NCI-H187 treated with DMSO at 0.1 percent for 48 hours (cell line): ENCODE measurements at places on chromosomes 3 and 15.

DNA sequence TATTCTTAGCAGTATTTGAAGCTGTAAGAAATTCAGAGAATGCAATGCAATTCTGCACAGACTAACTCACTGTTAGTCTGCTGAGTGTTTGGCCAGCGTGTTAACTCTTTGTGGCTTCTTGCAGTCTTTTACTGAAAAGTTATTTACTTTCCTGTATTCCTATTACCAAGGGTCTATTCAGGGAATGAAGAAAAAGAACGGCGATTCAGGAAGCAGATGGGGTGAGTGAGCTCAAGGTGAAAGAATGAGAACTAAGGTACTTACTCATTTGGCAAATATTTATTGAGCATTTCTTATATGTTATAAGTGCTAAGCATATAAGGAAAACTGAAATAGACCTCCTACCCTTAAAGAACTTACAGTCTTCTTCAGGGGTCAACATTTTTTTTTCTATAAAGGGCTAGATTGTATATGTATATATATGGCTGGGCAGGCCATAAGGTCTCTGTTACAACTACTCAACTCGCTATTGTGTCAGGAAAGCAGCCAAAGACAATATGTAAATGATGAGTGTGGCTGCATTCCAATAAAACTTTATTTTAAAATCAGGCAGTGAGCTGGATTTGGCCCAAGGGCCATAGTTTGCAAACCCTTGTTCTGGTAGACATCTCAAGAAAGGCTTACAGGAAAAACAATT lies 271.9 kb upstream of the GADL1 start:
- no peak for DNase-seq

DNA sequence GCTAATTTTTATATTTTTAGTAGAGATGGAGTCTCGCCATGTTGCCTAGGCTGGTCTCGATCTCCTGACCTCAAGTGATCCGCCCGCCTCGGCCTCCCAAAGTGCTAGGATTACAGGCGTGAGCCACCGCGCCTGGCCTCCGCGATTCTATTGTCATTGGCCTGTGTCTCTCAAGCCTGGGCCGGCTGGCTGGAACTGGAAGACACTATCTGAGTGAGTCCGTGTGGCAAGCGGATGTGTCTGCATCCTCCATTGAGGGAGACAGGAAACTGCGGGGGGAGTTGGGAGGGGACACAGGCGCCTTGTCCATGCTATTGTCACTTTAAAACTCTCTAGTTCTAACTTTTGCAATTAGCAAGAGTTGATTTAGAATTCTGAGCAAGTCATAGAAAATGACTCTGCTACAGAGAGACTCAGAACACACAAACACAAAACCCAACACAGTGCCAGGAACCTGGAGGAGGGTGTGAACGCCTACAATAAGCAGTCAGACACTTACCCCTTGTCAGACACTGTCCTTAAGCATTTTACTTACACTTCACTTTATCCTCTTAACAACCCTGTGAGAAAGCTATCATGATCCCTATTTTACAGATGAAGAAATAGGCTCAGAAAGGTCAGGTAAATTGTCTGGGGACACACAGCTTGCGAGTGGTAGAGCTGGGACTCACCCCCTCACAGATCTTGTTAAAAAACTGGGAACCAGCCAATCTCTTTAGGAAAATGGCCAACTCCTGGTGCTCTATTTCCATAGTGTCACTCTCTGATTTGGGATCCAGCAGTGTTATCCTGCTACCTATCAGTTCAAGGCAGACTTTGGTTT lies 38.7 kb downstream of the ANP32A start:
- no peak for DNase-seq

DNA sequence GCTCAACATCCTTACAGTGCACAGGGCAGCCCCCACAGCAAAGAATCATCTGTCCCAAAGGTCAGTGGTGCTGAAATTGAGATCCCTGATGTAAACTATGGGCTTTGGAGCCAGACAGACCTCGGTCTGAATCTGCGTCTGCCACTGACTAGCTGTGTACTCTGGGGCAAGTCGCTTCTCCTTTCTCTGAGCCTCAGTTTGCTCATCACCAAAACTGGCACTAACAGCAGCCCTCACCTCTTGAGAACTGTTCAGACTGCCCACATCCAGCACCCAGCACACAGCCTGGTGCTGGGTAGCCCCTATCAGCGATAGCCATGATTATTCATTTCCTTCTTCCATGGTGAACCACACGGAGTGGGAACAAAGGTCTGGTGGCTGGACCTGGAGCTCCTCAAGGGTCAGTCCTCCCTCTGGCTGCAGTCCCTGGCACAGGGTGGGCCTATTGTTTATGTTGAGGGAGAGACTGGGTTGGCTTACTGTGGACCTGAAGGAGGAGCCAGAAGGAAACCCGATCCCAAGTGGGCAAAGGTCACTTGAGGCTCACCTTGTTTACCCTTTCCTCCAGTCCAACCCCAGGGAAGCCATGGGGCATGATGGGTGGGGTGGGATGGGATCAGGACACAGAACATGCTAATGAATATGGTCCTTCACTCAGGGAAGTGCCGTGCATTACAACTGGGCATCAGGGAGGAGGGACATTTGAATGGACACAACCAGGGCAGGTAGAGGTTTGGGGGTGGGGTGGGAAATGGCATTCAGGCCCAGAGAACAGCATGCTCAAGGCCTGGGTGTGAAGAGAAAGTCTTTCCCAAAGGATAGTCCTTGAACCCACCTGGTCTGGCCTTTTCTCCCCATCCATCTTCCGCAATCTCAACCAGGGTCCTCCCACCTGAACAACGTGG lies 1.6 kb upstream of the PRKCD start:
- DNase-seq, result no peak

DNA sequence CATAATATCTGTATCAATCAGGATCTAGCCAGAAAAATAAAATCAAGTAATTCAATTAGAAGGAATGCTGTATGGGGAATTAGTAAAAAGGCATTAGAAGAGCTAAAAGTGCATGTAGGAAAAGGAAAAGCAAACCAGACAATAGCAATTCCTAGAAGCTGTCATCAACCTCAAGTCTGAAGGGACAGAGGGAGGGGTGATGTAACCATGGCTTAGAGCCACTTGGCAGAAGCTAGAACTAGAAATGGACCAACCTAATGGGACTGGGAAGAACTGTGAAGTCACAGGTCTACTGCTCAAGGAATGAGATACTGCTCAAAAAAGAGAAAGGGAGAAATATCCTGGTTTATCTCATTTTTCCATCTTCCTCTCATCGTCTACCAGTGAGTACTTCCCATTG lies 590.7 kb upstream of the SGO1 start:
- no peak for DNase-seq

DNA sequence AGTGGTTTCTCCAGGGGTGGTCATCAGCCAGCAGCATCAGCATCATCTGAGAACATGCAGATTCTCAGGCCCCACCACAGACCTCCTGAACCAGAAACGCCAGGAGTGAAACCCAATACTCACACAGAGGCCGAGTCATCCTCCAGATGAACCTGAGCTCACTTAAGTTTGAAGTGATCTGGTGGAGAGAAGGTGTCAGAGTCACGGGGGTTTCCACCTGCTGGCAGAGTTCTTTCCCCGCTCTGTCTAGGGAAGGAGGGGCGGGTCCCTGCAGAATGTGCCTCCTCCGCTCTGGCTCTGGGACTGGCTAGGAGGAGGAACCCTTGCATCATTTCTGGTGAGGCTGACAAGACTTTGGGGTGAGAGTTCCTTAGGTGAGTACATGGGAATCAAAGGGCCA lies 13.3 kb upstream of the KIF23 start:
- DNase-seq, result no peak

DNA sequence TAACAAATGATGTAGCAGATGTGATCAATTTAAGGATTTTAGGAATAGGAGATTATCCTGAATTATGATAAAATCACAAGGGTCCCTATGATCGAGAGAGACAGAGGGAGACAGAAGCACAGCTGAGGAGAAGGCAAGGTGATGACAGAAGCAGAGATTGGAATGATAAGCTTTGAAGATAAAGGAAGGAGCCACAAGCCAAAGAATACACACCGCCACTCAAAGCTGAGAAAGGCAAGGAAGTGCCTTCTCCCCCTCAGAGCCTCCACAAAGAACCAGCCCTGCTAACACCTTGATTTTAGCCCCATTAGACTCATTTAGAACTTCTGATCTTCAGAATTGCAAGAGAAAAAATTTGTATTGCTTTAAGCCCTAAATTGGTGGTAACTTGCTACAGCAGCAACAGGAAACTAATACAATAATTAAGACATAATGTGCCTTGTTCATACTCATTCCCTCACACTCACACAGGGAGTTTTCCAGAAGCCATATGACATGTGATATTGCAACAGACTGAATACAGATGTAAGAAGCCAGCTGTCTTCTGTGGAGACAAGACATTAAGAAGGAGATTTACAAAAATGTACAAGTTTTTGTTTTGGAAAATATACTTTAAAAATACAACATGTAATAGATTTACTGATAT lies 38.2 kb downstream of the TRANK1 start:
- no peak for DNase-seq

DNA sequence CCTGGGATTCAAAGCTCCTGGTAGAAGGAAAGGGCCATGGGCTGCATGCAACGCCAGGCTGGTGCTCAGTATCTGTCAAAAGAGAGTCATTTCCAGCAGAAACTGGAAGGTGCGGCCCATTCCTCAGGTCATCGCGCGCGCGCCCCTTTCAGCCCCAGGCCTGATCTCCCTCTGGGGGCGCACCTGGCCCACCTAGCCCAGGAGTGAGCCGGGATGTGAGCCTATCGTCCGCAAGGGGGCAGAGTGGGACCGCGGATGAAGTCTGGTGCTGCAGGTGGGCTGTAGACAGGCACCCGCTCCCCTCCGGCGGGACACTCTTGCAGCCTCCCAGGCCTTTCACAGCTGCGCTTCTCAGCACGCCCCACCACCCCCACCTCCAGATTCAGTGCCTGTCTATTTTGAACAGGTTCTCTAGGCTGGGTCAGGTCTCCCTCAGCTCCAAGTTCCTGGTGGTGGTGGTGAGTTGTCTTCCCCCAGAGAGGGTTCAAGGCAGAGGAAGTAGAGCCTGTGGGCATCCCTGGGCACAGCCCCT lies 5.8 kb upstream of the RPL29 start:
- DNase-seq, result no peak

DNA sequence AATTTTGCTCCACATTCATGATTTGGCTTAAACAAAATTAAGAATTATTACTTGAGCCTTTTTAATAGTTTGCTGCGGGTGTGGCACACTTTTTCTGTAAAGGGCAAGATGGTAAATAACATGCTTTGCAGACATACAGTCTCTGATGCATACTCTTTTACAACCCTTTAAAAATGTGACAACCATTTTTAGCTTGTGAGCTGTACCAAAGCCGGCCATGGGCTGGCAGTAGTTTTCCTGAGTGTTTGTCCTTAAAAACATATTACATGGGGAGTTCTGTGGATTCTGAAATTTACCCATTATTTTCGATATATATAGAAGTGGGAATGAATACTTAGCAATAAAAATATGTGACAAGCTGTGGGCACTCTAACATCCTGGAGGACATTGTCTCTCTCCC lies 163.4 kb downstream of the FNDC3B start:
- no peak for DNase-seq

DNA sequence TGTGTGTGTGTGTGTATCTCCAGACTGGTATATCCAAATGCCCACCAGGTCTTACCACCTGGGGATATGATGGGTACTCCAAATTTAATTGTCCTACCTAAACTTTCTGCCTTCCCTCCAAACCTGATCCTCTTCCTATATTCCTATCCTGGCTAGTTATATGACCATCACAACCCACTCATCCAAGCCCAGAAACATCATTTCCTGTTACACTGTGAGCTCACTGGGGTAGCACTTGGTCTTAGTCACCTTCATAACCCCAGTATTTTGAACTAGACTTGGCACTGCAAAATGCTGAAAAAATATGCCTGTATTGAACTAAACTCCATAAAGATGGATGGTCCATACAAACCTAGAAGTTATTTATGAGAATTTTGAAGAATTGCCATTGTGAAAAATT lies 178.8 kb upstream of the EIF1B start:
- DNase-seq, result no peak

DNA sequence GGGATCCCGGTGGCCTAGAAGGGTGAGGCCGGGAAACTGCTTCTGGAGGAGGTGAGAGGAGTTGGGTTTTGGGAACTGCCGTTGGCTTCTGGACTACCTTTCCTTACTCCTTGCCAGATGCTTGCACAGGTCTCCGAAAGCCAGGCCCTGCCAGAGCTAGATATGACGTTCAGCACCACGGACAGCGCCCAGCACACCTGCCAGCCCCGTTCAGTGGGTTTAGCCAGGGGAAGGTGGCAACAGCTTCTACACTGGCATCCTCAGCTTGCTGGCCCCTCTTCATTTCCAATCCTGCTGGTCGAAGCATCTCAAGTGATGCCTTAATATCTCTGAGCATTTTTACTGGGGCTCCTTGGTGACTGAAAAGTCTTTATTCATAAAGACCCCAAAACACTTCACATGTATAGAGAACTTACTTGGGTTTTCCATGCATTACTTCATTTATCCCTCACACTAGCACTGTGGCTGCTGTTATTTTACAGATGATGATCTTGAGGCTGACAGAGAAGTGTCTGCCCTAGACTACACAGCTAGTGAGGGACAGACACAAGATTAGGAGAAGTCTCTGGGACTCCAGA lies 21.9 kb downstream of the HCN4 start:
- no peak for DNase-seq

GRCh38 chr3:13494463-13495350 lies 14.6 kb downstream of the HDAC11 start:
- no peak for DNase-seq

DNA sequence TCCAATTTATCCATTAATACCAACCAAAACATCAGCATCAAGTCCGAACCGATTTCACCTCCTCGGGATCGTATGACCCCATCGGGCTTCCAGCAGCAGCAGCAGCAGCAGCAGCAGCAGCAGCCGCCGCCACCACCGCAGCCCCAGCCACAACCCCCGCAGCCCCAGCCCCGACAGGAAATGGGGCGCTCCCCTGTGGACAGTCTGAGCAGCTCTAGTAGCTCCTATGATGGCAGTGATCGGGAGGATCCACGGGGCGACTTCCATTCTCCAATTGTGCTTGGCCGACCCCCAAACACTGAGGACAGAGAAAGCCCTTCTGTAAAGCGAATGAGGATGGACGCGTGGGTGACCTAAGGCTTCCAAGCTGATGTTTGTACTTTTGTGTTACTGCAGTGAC lies 20.8 kb downstream of the LYSMD4 start:
- no peak for DNase-seq

DNA sequence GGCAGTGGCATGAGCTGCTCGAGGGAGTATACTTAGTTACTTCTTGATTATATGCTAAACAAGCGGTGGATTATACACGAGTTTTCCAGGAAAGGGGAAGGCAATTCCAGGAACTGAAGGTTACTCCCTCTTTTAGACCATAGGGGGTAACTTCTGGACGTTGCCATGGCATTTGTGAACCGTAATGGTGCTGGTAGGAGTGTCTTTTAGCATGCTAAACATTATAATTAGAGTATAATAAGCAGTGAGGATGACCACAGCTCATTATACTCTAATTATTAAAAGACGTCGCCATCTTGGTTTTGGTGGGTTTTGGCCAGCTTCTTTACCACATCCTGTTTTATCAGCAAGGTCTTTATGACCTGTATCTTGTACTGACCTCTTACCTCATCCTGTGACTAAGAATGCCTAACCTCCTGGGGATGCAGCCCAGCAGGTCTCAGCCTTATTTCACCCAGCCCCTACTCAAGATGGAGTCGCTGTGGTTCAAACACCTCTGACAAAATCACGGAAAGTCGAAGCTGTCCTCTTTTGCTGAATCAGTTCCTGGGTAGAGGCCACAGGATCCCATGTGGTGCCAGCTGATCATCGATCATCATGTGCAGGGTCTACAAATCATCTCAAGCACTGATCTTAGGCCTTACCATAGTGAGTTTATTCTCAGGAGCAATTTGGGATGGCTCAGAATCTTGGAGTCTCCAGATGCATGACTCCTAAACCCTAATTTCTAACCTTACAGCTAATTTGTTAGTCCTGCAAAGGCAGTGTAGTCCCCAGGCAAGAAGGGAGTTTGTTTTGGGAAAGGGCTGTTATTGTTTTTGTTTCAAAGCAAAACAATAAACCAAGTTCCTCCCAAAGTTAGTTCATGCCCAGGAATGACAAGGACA lies 149.1 kb downstream of the TJP1 start:
- no peak for DNase-seq
